ENCODE measurements at places on chromosomes 11 and 22. TPM values are rescaled to one million over a fixed set of nuclear protein-coding genes. Genes with fewer than 3 reads are reported as not detected.

GRCh38 chr11:73539506-73540084, 58.3 kb downstream of the FAM168A start:
- no peak overlapping the region for H3K4me3 ChIP-seq
- H3K27ac ChIP-seq, result no peak overlapping the region
- no peaks in the 10 kb centered on the region for H3K36me3 ChIP-seq
- no peaks in the 10 kb centered on the region for H3K27me3 ChIP-seq
- DNase-seq, result no peak
- H3K4me1 ChIP-seq, result peaks cover 12% of the 10 kb centered on the region

The GRIA4 gene
- 0.33 TPM for total RNA-seq

GRCh38 chr11:107665018-107665417, 46.8 kb downstream of the SLN start:
- peak; percentile 45 for DNase-seq
- H3K27me3 ChIP-seq, result no peaks in the 10 kb centered on the region
- H3K4me1 ChIP-seq, result no peaks in the 10 kb centered on the region
- H3K36me3 ChIP-seq, result no peaks in the 10 kb centered on the region
- H3K4me3 ChIP-seq, result no peak overlapping the region
- no peak overlapping the region for H3K27ac ChIP-seq

The PLEKHA7 gene
- 8.7 TPM for total RNA-seq

DNA sequence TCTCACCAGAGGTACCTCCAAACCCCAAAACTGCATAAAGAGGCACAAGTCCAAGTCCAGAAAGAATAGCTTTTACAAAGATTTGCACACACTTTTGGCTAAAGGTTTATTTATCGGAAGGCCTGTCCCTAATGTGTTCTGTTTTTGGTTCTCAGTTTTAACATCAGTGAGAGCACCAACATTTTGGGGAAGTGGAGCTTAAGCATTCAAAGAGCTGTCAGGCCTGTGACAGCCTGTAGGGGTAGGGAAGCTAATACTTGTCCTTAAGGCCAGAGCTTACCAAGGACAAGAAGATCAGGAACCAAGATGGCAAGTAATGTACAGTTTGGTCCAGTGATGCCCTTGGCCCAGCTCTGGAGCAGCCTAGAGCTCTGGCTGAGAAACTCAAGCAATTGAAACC, 38.9 kb upstream of the SCUBE2 start:
- H3K27me3 ChIP-seq, result no peaks in the 10 kb centered on the region
- no peaks in the 10 kb centered on the region for H3K4me1 ChIP-seq
- H3K27ac ChIP-seq, result no peak overlapping the region
- H3K4me3 ChIP-seq, result no peak overlapping the region

DNA sequence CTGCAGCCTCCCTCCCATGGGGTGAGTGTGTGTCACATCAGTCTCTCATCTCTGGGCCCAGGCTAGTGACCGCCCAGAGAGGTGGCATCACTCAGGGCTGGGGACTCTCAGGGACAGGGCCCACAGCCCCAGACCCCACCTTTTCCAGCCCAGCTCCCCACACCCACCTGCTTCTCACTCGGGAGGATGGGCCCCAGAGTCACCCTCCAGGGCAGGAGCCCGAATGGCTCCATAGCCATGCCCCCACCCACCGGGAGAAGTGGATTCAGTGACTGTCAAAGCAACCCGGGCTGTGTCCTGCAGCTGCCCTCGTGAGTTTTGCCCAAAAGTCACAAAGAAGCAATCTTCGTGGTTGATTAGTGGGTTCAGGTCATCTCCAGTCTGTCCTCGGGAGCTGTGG, 26.0 kb downstream of the PARVG start:
- no peaks in the 10 kb centered on the region for H3K27me3 ChIP-seq
- no peak overlapping the region for H3K27ac ChIP-seq
- no peaks in the 10 kb centered on the region for H3K36me3 ChIP-seq
- no peak overlapping the region for H3K4me3 ChIP-seq

- peak; percentile 86 for DNase-seq
- peaks cover 7% of the 10 kb centered on the region for H3K4me1 ChIP-seq
- no peak overlapping the region for H3K4me3 ChIP-seq
- no peaks in the 10 kb centered on the region for H3K36me3 ChIP-seq
- H3K27ac ChIP-seq, result no peak overlapping the region
Observed at GRCh38 chr11:2664791-2665525, 34.8 kb downstream of the KCNQ1OT1 start.

DNA sequence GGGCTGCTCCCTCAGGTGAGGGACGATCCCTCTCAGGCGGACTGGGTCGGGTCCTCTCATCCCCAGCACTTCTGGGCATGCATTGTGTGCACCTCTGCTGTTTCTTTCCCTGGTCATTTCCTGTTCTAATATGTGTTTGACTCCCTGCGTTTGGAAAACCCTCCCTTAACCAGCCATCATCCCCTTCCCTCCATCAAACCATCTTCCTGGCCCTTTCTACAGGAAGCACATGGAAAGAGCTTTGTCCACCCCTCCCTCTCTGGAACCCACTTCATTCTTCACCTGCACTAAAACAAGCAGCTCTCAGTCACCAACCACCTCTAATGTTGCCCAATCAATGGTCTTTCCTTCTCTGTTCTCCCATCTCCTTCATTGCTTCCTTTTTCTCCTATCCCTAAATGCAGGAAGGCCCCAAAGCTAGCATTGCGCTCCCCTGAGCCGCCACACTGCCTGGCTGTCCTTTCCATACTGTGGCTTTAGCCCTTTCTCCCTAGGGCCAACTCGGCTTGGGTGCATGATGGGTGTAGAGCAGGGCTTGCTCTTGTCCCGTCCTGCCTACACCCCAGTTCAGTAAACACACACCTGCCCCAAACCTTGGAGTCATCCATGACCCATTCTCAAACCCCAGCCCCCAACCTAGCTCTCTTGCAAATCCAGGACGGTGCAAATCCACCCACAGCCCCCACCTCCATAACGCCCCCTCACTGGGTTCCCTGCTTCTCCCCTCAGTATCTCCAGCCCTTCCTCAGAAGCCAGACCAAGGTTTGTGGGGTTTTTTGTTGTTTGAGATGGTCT, 5.4 kb upstream of the GAS2L1 start:
- H3K4me1 ChIP-seq, result peaks cover 23% of the 10 kb centered on the region
- DNase-seq, result no peak
- H3K36me3 ChIP-seq, result peaks cover 59% of the 10 kb centered on the region

GRCh38 chr11:118436639-118437207, 431 bp downstream of the KMT2A start:
- H3K27ac ChIP-seq, result peak overlapping the region; percentile 94
- no peaks in the 10 kb centered on the region for H3K36me3 ChIP-seq
- no peak for DNase-seq
- peak overlapping the region; percentile 92 for H3K4me3 ChIP-seq

- no peak for DNase-seq
- H3K27me3 ChIP-seq, result no peaks in the 10 kb centered on the region
- H3K4me3 ChIP-seq, result no peak overlapping the region
Observed at GRCh38 chr11:66636411-66636810, 2.1 kb upstream of the RBM4 start.

The OPCML gene
- total RNA-seq, result 0.17 TPM

- H3K27ac ChIP-seq, result no peak overlapping the region
- no peak for DNase-seq
- no peaks in the 10 kb centered on the region for H3K27me3 ChIP-seq
- H3K36me3 ChIP-seq, result peaks cover under 1% of the 10 kb centered on the region
- peaks cover 64% of the 10 kb centered on the region for H3K4me1 ChIP-seq
- H3K4me3 ChIP-seq, result no peak overlapping the region
Observed at GRCh38 chr11:9530901-9531625, 42.4 kb upstream of the WEE1 start.

GRCh38 chr11:2276280-2277007, 6.1 kb upstream of the ASCL2 start:
- no peaks in the 10 kb centered on the region for H3K4me1 ChIP-seq
- peaks cover 11% of the 10 kb centered on the region for H3K27me3 ChIP-seq
- no peak overlapping the region for H3K27ac ChIP-seq
- no peaks in the 10 kb centered on the region for H3K36me3 ChIP-seq
- peak; percentile 77 for DNase-seq

- no peak for DNase-seq
Observed at GRCh38 chr11:119318240-119319135, 1.6 kb upstream of the MCAM start.

The MACROD1 gene
- total RNA-seq, result 28.8 TPM

- no peak for DNase-seq
- H3K36me3 ChIP-seq, result no peaks in the 10 kb centered on the region
- H3K27ac ChIP-seq, result no peak overlapping the region
- H3K4me3 ChIP-seq, result no peak overlapping the region
- H3K27me3 ChIP-seq, result no peaks in the 10 kb centered on the region
Observed at GRCh38 chr11:114776956-114777355, 98.6 kb downstream of the NXPE2 start.

The GLYAT gene
- total RNA-seq, result not detected

DNA sequence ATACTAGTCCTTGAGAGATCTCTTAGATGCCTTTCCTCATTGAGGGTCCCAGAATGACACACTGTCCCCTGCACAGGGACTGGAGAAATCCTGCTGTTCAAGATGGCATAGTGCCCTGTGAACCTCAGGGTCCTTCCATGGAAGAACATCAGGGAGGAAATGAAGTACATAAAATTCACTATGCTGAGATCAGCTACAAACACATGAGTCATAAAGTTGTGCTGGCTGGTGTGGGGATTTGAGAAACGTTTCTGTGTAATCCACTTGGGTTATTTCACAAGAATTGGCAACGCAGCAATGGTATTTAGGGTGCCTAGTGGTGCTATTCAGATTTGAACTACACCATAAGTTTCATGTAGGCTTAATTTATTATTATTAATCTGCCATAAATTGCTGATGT, 174.4 kb downstream of the MAML2 start:
- H3K4me1 ChIP-seq, result peaks cover 31% of the 10 kb centered on the region
- H3K4me3 ChIP-seq, result no peak overlapping the region
- H3K27ac ChIP-seq, result peak overlapping the region; percentile 50
- H3K27me3 ChIP-seq, result no peaks in the 10 kb centered on the region
- DNase-seq, result no peak

The ENTHD1 gene
- total RNA-seq, result not detected

DNA sequence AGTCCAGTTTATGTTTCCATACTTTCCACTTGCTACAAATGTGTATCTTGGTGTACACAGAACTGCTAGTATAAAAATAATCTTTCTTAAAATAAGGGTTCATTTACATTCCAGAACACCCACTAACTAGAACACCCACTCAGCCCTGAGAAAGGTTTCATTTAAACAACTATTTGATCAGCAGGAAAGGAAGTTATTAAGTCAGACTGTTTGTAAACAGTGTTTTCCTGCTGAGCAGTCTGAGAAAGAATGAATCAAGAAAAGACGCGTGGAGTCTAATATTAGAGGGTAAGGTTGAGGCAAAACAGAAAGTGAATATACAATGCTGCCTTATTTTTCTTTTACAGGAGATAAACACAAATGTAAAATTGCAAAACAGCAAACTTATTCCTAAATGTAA, 32.7 kb downstream of the NARS2 start:
- no peak for DNase-seq
- peaks cover 5% of the 10 kb centered on the region for H3K4me1 ChIP-seq
- no peaks in the 10 kb centered on the region for H3K36me3 ChIP-seq
- H3K27me3 ChIP-seq, result no peaks in the 10 kb centered on the region

DNA sequence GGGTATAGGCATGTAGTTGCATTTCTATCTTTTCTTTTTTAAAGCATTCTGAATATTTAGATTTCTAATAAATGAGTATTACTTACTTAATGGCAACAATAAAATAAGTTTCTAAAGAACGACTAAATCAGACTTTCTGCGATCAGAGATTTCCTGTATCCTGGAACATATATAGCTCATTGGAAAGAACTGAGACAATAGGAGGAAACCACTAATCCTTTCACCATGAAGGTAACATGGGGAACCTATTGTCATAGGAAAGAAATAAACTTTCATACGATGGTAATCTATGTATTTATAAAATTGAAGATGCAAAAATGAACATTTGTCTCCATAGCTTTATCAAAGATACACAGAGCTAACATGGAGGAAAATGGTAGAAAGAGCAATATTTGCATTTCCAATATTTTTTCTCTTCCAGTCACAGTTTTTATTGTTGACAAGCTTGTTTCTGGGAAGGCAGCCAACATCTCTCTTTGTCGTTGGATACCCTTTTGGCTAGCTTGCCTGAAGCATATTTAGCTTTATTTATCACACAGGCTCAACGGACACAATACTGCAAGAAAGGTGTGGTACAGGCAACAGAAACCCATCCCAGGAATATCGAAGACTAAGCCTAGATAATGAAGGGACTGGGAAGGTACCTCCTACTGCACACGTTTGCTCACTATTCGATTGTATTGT, 293.3 kb upstream of the MPPED2 start:
- H3K27ac ChIP-seq, result no peak overlapping the region
- peaks cover 29% of the 10 kb centered on the region for H3K4me1 ChIP-seq
- H3K4me3 ChIP-seq, result no peak overlapping the region
- no peaks in the 10 kb centered on the region for H3K36me3 ChIP-seq
- no peak for DNase-seq

The SLC17A6 gene
- not detected for total RNA-seq

The TAF1D gene
- total RNA-seq, result 38.7 TPM

DNA sequence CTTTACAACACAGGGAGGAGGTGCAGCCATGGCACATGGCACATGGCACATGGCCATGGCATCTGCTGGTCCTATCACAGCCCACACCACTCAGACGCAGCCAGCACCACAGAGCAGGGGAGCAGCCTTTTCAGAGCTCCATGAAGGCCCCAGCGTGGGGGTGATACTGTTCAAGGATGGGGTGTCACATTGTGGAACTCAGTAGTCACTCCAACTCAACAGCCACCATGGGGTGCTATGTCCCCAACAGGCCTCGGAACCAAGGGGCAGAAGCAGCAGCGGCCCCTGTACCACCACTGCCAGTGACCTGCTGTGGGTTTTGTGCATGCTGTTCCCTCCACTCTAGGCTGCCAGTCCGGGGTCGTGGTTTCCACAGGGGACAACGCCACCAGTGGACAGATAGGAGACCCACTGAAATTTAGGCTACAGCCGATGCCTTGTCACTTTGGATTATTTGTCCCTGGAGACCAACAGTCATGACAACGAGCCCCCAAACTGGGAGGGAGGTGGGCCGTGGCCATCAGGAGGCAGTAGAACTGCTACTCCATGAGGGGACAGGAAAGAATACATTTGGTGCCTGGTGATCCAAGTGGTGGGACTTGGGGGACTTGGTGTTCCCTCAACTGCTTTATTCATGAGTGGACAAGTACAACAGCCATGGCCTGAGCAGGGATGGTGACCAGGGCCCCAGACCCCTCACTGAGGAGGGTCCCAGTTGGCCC, 30.4 kb upstream of the CD81 start:
- no peak for DNase-seq
- no peaks in the 10 kb centered on the region for H3K4me1 ChIP-seq
- H3K36me3 ChIP-seq, result no peaks in the 10 kb centered on the region
- H3K27ac ChIP-seq, result no peak overlapping the region

The RIBC2 gene
- total RNA-seq, result not detected

The GGTLC3 gene
- not detected for total RNA-seq

- no peaks in the 10 kb centered on the region for H3K36me3 ChIP-seq
- no peaks in the 10 kb centered on the region for H3K27me3 ChIP-seq
- H3K4me1 ChIP-seq, result peaks cover 32% of the 10 kb centered on the region
- no peak overlapping the region for H3K27ac ChIP-seq
Observed at GRCh38 chr11:44993971-44994704, 43.5 kb upstream of the TP53I11 start.

The HRAS gene
- 52.3 TPM for total RNA-seq

GRCh38 chr22:46638601-46639431, 18.6 kb downstream of the GRAMD4 start:
- DNase-seq, result no peak
- H3K36me3 ChIP-seq, result no peaks in the 10 kb centered on the region
- no peaks in the 10 kb centered on the region for H3K27me3 ChIP-seq
- H3K4me3 ChIP-seq, result no peak overlapping the region

The MS4A2 gene
- total RNA-seq, result 6.0 TPM

GRCh38 chr22:23144932-23145877, at the start of gene RAB36:
TSS of gene RAB36 (plus strand) at chr22:23145477. CDS start at chr22:23146617, 1,140 bp downstream.
- peak within 1 kb of the TSS; percentile 68 for H3K27ac ChIP-seq
- peak within 1 kb of the TSS; percentile 51 for H3K4me3 ChIP-seq
- peaks cover 7% of the 10 kb centered on the region for H3K36me3 ChIP-seq
- H3K27me3 ChIP-seq, result no peaks in the 10 kb centered on the region
- DNase-seq, result peak; percentile 98

GRCh38 chr11:79392161-79392560, 48.7 kb downstream of the TENM4 start:
- no peaks in the 10 kb centered on the region for H3K36me3 ChIP-seq
- no peak overlapping the region for H3K4me3 ChIP-seq
- no peak overlapping the region for H3K27ac ChIP-seq
